ENCODE measurements at places on chromosomes 5 and 9.

DNA sequence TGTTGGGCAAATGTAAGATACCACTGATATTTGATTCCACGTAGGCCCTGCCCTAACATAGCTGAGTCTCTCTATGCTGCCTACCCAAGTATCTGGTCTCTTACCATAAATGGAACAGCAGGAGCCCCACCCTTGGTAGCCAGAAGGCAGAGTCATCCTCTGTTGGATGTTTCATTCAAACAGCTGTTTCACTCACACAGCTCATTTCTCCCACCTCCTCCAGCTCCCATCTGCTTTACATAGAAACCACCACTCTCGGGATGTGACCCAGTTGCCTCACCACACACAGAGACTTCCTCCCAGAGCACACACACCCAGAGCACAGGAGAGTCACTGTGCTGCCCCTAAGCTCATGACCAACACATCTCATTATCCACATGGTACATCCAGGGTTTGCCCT lies 165.3 kb downstream of the TMEM167A start:
- no peak for DNase-seq

GRCh38 chr5:157713830-157714595 lies 17.2 kb upstream of the THG1L start:
- DNase-seq, result no peak

- no peak for DNase-seq
Observed at GRCh38 chr5:174617285-174617684, 107.1 kb upstream of the MSX2 start.

DNA sequence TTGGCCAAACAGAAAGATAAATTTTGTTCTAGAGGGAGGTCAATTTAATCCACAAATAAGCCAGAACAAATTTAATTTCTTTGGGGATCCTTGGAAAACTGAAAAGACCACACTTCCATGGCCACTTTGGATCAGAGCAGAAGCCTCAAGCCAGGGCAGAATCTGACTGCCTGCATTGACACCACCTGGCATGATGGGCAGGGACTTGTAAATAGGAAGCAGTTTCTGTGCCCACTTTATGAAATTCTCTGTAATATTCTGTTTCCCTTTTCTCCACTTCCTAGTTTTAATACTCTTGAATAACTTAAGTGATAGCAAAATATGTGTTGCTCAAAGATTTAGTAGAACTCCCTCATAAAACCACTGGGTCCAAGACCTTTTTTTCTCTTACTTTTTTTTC lies 6.7 kb upstream of the TMEM252 start:
- DNase-seq, result no peak

GRCh38 chr5:141330299-141331080 lies at the start of gene PCDHGA1:
PCDHGA1 (plus strand) TSS chr5:141330514.
- DNase-seq, result no peak

DNA sequence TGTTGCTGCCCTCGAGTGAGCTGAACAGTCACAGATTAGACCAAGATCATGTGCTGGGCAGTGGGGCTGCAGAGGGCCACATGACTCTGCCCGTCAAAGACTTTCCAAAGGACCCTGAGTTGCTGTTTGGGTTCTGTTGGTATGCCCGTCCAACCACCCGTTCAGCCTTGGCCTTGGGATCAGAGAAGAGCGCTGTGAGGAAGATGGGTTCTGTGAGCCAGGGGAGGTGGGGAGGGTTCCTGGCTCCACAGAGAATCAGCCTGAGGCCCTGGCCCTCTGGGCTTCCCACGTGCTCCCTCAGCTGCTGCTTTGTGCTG lies 72.6 kb downstream of the RGS3 start:
- no peak for DNase-seq

GRCh38 chr5:75734913-75735789 lies 17.9 kb upstream of the POC5 start:
- no peak for DNase-seq

DNA sequence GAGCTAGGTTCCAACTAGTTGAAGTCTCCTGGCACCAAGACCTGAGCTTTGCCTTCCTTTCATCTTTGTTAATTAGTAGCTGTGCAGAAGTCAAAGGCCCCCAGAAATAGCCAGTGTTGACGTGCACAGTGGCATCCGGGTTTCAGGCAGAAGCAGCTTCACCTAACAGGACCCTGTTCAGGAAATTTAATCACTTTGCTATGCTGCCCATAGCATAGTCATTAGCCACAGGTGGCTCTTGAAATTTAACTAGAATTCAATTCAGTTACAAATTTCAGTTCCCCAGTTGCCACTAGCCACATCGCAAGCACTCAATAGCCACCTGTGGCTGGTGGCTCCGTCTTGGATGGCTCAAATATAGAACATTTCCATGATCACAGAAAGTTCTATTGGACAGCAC lies 179.1 kb downstream of the GOLPH3 start:
- no peak for DNase-seq

GRCh38 chr9:97502222-97502983 lies 937 bp downstream of the TMOD1 start:
- DNase-seq, result no peak

DNA sequence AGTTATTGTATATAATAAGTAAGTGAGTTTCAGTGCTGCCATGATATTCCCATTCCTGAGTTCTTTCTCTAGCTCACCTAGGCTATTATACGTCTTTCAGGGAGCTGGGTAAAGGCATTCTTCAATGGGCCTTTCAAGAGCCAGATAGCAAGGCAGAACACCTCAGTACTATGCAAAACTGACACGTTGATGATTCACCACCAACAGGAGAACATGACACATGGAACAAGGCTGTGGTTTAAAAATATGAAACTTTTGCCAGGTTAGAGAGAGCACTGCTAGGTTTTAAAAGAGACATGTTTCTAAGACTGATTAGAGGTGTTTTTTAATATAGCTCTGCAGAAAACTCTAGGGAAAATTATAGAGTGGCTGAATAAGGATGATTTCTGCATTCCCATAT lies 95.9 kb downstream of the UGCG start:
- no peak for DNase-seq

GRCh38 chr5:119393746-119394145 lies 37.9 kb downstream of the TNFAIP8 start:
- DNase-seq, result no peak

- DNase-seq, result no peak
Observed at GRCh38 chr5:36778336-36778735, 98.2 kb upstream of the NIPBL start.

Data from GM18507 (cell line).